Fibroblast of skin of abdomen (primary cell): ENCODE measurements at places on chromosomes 6 and 20.

- DNase-seq = no peak
Observed at GRCh38 chr6:129623008-129623732, 86.8 kb downstream of the ARHGAP18 start.

- DNase-seq = no peak
Observed at GRCh38 chr6:18246205-18246604, 18.1 kb downstream of the DEK start.

GRCh38 chr6:118334634-118335033 lies 213.5 kb upstream of the PLN start:
- no peak for DNase-seq

GRCh38 chr6:36309900-36310299 lies 26.8 kb downstream of the BNIP5 start:
- DNase-seq = no peak

DNA sequence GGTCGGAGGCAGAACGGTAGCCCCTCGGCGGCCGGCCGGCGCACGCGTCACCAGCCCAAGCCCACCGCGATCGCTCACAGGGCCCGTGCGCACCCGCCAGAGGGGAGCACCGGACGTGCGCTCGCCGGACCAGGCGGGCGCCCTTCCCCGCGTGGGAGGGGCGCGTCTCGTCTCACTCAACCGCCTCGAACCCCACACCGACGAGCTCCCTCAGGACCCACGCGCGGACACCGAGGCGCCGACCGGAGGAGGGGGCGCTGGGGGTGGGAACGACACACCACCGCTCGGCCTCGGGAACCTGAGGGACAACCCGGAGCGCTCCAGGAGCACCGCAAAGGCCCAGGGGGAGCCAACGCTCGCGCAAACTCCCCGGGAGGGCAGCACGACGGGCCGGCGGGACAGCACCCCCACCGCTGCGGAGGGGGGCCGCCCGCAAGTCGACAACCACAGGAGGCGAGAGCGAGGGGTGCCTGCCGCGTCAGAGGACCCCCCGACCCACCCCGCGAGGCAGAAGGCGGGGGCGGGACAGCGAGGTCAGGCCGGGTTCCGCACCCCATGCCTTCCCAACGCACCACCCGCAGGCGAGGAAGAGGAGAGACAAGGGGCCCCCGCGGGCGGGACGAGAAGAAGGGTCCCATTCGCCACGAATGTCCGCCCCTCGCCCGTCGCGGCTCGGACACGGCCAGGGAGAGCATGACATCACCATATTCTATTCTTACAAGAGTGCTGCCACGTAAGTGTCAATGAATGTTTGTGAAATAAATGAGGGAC lies 512.7 kb upstream of the ZNF337 start:
- DNase-seq = no peak
